ENCODE measurements at places on chromosomes 1 and 21.

- no peaks in the 10 kb centered on the region for H3K4me1 ChIP-seq
- no peaks in the 10 kb centered on the region for H3K27me3 ChIP-seq
- DNase-seq: no peak
- no peak overlapping the region for H3K27ac ChIP-seq
- H3K4me3 ChIP-seq: no peak overlapping the region
- peaks cover 17% of the 10 kb centered on the region for H3K36me3 ChIP-seq
These were observed 210.6 kb upstream of the HOOK1 start for GRCh38 chr1:59604191-59604590.

DNA sequence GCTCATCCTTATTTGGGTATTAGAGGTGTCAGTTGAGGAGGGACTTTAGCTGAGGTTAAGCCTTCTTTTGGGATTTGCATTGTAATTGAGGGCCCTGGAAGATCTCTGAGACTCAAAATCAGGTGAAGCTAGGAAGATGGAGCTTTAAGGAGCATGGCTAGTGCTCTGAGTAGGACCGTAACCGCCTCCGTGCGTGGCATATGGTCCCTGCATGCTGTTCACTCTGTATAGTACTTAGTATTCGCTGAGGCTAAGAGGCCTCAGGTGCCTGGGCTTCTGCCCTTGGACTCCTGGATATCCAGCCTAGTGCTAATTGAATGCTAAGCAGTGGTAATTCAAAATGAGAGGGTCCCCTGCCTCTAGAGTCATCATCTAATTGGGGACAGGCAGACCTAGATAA is 22.5 kb downstream of the NSUN4 start:
- H3K27me3 ChIP-seq: no peaks in the 10 kb centered on the region
- H3K4me3 ChIP-seq: no peak overlapping the region
- H3K27ac ChIP-seq: no peak overlapping the region
- H3K36me3 ChIP-seq: peaks cover 25% of the 10 kb centered on the region

DNA sequence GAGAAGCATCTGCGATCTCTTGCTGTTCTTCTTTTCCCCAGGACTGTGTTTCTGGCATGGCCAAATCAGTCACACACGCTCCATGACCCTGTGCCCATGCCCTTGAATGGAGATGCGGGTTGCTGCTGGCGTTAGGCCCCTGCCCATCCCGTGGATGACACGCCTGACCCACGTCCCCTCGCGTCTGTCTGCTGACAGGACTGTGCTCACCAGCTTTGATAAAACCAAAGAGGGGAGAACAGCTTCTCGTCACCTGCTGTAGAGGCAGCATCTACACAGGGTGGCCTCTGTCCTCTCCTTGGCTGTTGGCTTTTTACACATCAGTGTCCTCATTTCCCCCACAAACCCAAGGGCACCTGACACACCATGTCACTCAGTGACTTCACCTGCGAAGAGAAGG is 6.9 kb downstream of the MT1HL1 start:
- H3K4me3 ChIP-seq: no peak overlapping the region
- H3K27ac ChIP-seq: no peak overlapping the region
- DNase-seq: no peak

DNA sequence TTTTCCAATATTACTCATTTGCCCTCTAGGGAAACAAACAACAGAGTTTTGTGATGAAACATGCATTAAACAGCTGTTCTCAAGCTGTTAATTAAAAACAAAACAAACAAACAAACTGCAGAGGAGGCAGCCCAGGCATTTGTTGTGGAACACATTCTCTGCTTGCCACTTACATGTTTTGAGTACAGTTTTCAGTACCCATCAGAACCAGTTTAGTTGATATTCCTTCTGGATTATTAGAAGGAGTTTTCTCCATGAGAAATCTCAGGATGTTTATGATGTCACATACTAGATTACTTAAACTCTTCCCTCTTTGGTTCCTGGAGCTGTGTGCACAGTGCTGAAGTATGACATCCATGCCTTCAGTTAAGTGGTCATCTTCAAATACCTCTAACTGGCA is at the start of gene OR2T6:
Gene OR2T6 (plus strand): TSS at position 301 of the 400 bp plus-strand sequence. CDS start 11,863 bp downstream, outside the sequence.
- no peak for DNase-seq
- peaks cover 11% of the 10 kb centered on the region for H3K4me1 ChIP-seq
- H3K27me3 ChIP-seq: no peaks in the 10 kb centered on the region
- H3K4me3 ChIP-seq: no peak within 1 kb of the TSS
- H3K27ac ChIP-seq: no peak within 1 kb of the TSS

GRCh38 chr1:230641346-230641745 is 935 bp upstream of the COG2 start:
- no peak for DNase-seq
- H3K27me3 ChIP-seq: peaks cover 19% of the 10 kb centered on the region
- H3K4me3 ChIP-seq: peak overlapping the region; percentile 19
- peaks cover 17% of the 10 kb centered on the region for H3K36me3 ChIP-seq
- H3K4me1 ChIP-seq: peaks cover 37% of the 10 kb centered on the region
- no peak overlapping the region for H3K27ac ChIP-seq
